Activated CD8-positive, alpha-beta T cell treated with anti-CD3 and anti-CD28 coated beads, Interleukin-2, amount 10 ng/mL, durations not matched to agents 7 days and 5 days (primary cell): ENCODE measurements at places on chromosomes 3 and 15. TPM values are rescaled to one million over a fixed set of nuclear protein-coding genes. Genes with fewer than 3 reads are reported as not detected.
A peak's percentile ranks its signal among the peaks of the same experiment; 100 is the strongest.

DNA sequence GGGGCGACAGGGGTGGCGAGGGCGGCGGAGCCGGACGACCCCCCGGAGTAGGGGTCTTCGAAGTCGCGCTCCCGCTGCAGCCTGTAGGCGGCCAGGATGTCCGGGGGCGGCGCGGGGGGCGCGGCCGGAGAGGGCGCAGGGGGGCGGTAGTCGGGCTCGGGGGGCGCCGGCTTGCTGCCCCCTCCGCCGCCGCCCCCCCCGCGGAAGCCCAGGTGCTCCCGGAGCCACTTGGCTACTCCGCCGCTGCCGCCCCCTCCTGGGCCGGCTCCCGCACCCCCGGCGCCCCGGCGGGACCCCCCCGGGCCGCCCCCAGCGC lies 230 bp downstream of the SHF start:
- no peak for DNase-seq

- DNase-seq, result no peak
Observed at GRCh38 chr3:167892205-167892604, 156.7 kb downstream of the SERPINI1 start.

GRCh38 chr3:159001711-159002110 lies 199.9 kb downstream of the MFSD1 start:
- DNase-seq, result no peak

DNA sequence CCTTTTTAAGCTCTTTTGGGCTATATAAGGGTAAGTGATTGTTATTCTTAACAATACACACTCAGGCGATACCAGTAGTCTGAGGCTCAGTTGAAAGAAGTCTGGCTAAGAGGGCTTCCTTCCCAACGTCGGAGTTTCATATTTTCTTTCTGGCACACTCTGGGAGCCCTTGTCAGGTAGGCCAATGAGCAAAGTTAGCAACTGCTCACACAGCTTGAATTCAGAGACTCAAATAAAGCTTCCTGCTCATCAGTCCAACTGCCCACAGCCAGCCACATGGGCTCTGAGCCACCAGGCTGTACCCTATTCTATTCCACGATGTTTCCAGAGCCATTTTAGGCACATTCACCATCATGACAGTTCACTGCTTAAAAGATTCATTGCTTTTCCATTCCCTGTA lies 155.1 kb upstream of the TBL1XR1 start:
- no peak for DNase-seq

DNA sequence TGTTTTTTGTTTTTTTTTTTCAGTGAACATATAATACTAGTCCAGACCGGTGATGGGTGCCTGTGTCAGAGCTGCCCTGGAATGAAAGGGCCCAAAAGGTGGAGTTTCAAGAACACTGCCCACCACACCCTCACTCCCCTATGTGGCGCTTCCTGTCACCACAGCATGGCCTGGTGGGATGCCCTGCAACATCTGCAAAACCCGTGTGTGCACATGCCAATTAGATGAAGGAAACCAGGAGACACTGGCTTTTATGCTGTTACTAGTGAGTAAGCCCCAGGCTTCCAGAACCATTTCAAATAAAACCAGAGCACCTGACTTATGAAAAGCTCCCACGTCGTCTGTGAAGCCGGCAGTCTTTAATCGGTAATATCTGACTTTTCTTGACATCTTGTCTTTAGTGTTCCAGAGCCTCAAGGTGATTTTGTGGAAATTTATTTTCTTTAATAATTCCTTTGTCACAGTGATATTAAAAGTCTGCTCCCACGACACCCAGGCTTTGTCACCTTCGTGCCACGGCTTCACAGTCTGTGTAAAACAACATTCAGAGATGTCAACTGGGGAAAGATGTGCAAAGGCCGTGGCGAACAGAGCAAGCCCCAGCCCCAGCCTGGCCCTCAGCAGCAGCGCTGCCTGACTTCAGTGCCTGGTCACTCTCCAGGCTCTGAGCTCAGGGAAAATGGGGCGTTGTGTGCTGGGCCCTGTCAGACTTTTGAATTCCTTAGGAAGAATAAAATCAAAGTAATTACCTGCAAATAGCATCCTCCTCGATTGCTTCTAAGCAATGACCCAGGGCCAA lies 6.4 kb downstream of the CFAP92 start:
- no peak for DNase-seq

DNA sequence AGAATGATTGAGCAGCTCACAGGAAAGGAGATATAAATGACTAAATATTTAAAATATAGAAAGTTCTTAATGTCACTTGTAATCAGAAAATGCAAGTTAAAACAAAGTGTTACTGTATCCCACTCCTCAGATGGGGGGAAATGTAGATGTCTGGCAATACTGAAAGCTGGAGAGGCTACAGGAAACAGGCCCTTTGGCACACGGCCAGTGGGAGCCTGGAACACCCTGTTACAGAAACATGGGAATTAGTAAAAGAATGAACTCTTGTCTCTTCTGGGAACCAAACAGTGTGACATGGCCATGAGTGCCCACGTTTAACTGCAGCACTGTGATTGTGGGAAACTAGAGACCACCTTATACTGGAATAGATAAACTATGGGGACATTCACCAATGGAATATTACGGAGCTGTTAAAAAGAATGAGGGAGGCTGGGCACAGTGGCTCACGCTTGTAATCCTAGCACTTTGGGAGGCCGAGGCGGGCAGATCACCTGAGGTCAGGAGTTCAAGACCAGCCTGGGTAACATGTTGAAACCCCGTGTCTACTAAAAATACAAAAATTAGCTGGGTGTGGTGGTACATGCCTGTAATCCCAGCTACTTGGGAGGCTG lies 50.2 kb downstream of the CDCP1 start:
- no peak for DNase-seq

- no peak for DNase-seq
Observed at GRCh38 chr3:160637086-160637485, 39.9 kb upstream of the ARL14 start.

- DNase-seq, result peak; percentile 57
Observed at GRCh38 chr3:12891985-12892839, 50.8 kb upstream of the RPL32 start.

DNA sequence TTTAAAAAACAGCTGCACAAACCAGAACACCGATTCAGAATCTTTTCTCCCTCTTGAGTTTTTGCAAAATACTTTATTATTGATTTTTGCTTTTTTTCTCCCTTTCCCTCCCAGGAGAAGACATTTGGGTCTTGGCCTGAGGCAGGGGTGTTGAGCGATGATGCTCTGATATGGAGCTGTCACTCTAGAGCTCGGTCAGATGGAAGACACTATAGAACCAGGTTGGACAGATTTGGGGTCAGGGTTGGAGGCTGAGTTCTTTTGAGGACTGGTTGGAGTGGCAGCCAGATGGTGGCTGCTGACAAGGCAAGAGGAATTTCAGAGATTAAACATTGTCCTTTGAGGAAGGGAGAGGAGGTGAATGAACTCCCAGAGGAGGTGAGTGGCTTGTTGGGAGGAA lies 16.9 kb downstream of the CDAN1 start:
- DNase-seq, result no peak

GRCh38 chr15:94335616-94336015 lies 104.3 kb downstream of the MCTP2 start:
- DNase-seq, result no peak

DNA sequence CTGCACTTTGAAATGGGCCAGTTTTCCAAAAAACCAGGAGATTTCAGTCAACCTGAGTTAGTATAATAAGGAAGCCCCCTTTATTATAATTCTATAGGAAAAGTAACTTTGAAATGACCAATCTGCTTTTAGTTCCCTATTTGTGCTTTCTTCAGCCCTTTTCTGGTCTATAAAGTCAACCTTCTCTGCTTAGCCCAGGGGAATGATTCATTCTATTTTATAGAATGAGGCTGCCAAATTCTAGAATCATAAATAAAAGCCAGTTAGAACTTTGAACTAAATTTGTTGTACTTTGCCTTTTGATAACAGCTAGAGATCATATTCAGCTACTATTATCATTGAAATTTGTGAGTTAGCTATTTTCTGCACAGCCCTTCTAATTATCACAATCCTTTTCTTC lies 24.7 kb downstream of the CIP2A start:
- no peak for DNase-seq

GRCh38 chr15:67025719-67026609 lies 39.4 kb upstream of the SMAD3 start:
- DNase-seq, result no peak

DNA sequence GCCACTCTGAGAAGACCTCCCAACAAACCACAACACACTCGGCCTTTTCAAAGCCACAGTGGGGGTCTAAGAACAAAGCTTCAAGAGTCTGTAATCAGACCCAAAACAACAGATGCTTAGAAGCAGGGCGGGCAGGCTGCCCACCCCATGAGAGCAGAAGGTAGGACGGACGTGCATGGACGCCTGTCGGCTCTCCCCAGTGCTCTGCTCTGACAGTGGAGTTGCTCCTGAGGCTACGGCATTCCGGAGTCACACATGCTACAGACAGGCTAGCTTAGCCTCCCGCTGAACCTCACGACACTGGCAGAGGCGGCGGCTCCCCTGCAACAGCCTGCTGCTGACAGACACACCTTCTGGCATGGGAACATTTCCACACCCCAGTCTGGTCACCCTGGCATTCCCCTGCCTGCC lies 33.5 kb downstream of the SLCO2A1 start:
- DNase-seq, result no peak

- DNase-seq, result no peak
Observed at GRCh38 chr3:108863799-108864135, 41.2 kb downstream of the TRAT1 start.

DNA sequence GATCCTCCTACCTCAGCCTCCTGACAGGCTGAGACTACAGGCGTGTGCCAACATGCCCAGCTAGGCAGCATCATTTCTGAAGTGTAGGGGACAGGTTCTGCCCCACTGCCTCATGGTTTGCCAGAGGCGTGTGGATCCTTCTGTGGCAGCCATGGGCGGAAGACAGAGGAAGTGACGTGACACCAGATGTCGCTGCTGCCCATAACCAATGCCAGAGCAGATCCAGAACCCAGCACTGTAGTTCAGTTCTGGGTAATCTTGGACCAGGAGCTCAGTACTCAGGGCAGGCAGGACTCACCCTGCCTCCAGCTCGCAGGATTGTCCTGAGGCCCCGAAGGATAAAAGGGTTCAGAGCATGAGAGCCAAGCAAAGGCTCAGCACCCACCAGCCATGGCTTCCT lies 8.2 kb downstream of the RBPMS2 start:
- no peak for DNase-seq

GRCh38 chr3:49781415-49782199 lies 4.7 kb downstream of the IP6K1 start:
- DNase-seq, result no peak

DNA sequence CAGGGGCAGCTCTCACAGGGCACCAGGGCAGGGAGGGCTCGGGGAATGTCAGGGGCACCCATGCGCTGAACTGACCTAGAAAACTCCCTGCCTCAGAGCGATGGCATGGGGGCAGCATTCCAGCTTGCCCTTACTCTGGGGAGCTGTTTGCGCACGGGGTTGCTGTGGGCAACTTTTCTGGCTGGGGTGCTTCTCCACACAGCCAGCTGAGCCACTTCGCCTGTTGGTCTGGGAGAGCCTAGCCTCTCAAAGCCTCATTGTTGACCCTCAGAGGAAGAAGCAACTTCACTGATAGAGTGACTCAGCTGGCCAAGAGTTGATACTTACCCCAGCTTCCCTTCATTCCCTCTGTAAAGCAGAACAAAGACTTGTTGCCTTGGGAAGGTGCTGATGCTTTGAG lies 42.6 kb upstream of the MRPS22 start:
- DNase-seq, result no peak

- DNase-seq, result no peak
Observed at GRCh38 chr3:127035677-127036076, 52.8 kb downstream of the PLXNA1 start.

- DNase-seq, result no peak
Observed at GRCh38 chr3:159113221-159113875, 311.5 kb downstream of the MFSD1 start.

- no peak for DNase-seq
Observed at GRCh38 chr3:138461246-138461645, 26.8 kb downstream of the ESYT3 start.

GRCh38 chr3:160140756-160141155 lies 84.5 kb upstream of the C3orf80 start:
- no peak for DNase-seq

DNA sequence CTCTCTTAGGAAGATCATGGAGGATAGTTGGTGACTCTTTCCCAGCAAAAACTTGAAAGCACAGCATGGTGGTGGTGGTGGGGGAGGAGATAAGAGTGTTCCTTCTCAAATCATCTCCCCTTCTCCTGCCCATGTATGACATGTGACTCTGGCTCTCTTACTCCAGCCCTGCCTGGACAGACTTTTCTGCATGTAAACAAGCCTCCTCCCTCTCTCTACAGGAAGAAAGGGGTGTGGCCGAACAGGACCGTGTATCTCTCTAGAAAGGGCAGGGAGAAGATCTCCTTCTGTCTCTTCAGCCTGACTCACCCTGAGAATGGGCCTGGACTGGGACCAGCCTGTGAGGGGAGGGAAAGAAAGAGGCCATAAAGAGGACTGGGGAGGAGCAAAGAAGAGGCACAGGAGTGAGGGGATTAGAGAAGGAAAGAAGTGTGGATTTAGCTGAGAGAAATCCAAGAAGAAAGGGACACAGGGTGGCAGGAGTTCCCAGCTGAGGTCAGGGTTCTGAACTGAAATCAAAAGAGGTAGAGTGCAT lies 1.5 kb downstream of the CELF6 start:
- no peak for DNase-seq

GRCh38 chr3:50302095-50303012 lies 1.0 kb downstream of the HYAL1 start:
- no peak for DNase-seq

DNA sequence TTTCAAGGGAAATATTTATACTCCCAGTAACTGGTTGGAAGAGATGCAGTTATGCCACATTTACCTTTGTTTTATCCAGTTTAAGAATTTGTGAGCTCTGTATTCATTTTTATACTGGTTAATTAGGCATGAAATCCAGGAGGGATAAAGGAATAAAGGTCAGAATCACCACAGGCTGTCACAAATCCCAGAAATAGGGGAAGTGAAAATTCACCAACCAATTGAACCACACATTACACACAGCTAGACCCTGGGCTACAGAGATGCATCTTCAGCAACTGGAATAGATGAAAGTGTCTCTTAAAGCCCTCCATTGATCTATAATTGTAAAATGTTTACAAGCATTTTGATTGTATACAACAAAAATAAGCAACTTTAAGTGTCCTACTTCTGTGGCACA lies 18.5 kb downstream of the SERPINI1 start:
- no peak for DNase-seq

- no peak for DNase-seq
Observed at GRCh38 chr3:60660026-60660425, 591.2 kb downstream of the FHIT start.

GRCh38 chr15:80182611-80183261 lies 29.9 kb downstream of the FAH start:
- DNase-seq, result no peak

GRCh38 chr3:67601919-67602608 lies 52.3 kb downstream of the SUCLG2 start:
- DNase-seq, result peak; percentile 51

Gene SLC22A14
- total RNA-seq, result not detected

Gene SH3GL3
- not detected for total RNA-seq

Gene CFAP100
- total RNA-seq, result not detected

Gene MIX23
- total RNA-seq, result 47.3 TPM

Gene RLBP1
- not detected for total RNA-seq

Gene KBTBD13
- not detected for total RNA-seq

Gene GOLGA8G
- total RNA-seq, result not detected
